Activated T-helper 1 cell treated with anti-CD3 and anti-CD28 coated beads, Interleukin-2, amount 50 U/mL, for 16 hours (primary cell): ENCODE measurements at places on chromosomes 6 and 20.
A peak's percentile ranks its signal among the peaks of the same experiment; 100 is the strongest.

DNA sequence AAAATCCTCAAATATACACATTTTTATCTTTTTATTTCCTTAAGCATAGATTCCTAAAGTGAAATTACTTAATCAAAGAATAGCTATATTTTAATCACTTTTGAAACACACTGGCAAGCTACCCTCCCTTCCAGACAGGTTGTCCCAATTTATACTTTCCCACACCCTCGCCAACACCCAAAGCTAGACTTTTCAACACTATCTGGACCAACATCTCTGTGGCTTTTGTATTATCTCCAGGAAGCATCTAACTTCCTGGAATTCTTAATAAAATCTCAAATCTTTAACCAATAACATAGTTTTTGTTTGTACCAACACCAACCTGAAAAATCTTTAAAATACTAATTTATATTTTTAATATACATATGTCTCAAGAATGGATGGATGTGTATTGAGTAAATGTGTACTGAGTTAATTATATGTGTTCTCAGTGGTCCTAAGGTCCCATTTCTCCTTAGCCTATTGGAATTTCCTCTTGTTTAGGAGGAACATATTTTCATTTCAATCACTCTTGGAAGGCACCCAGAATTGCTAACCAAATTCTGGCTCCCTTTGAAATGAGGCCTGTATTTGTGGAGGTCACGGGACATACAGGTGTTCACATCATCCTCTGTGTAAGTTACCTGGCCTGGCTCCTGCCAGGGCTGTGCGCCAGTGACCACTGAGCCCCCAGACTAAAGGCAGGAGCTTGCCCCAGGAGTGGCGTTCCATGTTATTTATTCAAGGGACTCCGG is 17.4 kb upstream of the GFOD1 start:
- no peak for DNase-seq

GRCh38 chr6:63640062-63640461 is 4.5 kb downstream of the PHF3 start:
- DNase-seq = no peak

DNA sequence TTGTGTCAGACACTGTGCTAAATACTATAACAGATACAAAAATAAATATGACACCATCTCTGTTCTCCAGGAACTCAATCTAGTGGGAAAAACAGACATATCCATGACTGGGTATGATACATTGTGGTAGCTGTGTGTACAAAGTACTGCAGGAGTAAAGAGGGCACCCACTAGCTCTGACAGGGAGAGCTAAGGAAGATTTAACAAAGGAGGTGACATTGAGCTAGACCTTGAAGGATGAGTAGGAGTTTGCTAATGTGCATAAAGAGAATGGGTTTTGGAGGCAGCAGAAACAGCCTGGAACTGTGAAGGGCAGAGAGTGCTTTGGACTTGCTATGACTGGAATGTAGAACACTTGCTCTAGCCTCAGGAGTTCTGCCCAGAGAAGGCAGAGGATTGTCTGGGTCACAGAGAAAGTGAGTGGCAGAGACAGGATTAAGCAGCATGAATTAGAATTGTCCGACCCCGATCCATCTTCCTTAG is 14.4 kb downstream of the MMP24 start:
- no peak for DNase-seq

DNA sequence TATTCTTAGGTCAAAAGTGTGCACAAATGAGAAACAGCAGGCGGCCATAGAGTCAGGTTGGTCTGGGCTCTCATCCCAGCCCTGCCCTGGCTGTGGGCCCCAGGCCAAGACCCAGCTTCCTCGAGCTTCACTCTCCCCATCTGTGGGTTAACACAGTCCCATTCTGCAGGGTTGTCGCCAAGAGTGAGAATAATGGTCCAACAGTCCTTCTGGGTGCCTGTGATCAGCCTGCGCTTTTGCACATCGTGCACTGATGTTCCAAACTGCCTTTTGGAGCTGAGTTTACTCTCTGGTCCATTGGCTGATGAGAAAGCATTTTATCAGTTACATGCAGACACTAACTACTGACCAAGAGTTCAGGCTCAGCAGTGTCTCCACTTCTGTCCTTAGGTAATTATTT is 82.6 kb downstream of the INSM1 start:
- DNase-seq = no peak

DNA sequence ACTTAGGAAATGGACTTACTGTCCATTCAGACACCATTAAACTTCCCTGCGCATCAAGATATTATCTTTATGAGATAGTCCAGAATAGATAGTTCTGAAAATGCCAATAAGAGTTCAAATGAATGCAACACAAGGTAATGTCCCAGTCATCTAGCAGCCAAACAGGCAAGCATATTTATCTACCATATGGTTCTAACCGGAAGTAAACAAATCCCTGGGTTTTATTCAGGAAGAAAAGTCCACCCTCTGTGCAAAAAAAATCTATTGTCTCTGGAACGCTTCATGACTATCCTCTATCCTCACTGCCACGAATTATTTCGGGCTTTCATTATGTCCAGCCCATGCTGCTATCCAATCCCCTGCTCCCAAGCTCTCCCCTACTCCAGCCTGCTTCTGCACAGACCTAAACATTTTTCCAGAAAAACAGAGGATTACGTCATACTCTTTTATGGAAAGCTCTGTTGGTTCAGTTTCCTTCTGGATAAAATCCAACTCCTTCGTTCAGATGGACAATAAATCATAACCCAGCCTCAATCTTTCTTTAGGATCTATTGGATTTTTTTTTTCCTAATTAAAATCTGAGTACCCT is 11.4 kb downstream of the PPIL6 start:
- no peak for DNase-seq

GRCh38 chr6:158474961-158475343 is 84.9 kb upstream of the TMEM181 start:
- no peak for DNase-seq

DNA sequence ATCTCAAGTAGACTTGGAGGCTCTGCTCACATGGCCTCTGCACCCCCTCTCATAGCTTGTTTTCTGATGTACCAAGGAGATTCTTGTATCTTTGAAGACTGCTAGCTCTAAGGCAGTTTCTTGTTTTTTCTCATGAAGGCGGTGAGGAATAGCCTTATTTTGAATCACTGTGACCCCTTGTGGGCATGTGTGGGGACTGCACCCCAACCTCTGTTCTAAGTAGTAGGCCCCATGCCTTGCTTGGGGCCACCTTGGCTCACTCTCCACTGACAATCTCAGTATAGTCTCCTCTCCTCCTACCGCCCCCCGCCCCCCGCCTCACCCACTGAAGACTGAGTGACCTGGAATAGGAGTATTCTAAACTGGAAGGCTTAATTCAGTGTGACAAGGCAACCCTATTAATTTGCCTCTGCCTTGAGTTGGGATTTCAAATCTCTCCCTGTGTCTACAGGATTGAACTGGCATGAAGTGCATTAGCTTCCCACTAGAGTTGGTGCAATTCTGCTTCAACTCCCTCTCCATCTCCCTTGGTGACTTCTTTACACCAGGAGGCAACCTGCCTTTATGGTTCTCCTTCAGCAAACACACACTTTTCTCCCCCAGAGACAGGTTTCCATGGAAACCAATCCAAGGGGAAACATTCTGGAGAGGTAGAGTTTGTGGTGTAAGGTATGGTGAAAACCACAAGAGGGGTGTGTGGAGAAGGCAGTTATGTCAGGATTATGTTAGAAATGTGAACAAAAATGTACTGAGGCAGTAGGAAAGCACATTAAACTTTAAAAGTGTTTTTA is 75.4 kb upstream of the ECI2 start:
- no peak for DNase-seq

DNA sequence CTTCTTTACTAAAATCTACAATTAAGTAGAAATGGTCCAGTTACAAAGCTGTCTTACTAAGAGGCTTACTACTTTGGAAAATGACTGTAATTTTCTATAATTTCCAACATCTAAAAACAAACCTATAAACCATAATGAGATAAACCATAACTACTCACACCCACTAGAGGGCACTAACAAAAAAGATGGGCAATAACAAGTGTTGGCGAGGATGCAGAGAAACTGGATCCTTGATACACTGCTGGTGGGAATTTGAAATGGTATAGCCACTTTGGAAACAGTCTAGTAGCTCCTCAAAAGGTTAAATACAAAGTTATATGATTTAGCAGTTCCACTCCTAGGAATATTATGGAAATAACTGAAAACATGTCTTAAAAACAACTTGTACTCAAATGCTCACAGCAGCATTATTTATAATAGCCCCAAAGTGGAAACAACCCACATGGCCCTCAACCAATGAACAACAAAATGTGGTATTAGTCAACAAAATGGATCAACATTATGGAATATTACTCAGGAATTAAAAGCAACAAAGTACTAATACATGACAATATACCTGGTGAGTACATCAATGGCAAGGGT is 50.6 kb downstream of the GJA10 start:
- no peak for DNase-seq

GRCh38 chr20:49691818-49692568 is 21.7 kb downstream of the B4GALT5 start:
- no peak for DNase-seq

- no peak for DNase-seq
These were observed 195.5 kb downstream of the JARID2 start for GRCh38 chr6:15441215-15441868.

GRCh38 chr6:686497-686896 is 6.4 kb downstream of the EXOC2 start:
- no peak for DNase-seq

GRCh38 chr20:34570859-34571306 is 12.4 kb downstream of the MAP1LC3A start:
- DNase-seq = no peak

DNA sequence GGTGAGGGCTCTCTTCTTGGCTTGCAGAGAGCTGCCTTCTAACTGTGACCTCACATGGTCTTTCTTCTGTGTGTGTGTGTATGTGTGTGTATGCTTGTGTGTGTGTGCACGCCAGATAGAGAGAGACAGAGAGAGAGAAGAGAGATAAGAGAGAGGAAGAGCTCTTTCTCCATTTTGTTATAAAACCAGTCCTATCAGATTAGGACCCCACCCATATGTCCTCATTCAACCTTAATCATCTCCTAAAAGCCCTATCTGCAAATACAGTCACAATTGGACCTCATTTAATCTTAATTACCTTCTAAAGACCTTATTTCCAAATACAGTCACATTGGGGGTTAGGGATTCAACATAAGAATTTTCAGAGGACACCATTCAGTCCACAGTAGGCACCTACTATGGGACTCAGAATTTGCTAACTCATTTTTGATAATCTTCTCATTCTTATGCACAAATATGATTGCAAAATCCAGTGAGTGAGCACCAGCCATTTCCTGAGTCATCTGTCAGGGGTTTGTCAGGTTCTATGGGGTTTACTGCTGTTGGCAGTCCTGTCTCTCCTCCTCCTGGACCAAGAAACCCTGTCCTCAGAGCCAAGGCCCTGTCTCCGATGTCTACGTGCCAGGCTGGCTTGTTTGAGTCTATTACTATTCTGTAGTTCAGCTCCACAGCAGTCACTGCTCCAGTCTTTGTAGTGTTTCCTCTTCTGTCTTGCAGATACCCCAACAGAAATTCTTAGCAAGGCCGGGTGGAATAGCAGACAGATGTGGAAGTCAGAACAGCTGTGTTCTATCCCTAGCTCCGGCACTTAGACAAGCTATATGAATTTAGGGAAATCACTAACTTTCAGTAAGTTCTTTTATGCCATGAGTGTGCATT is 59.0 kb upstream of the FAM184A start:
- DNase-seq = no peak

DNA sequence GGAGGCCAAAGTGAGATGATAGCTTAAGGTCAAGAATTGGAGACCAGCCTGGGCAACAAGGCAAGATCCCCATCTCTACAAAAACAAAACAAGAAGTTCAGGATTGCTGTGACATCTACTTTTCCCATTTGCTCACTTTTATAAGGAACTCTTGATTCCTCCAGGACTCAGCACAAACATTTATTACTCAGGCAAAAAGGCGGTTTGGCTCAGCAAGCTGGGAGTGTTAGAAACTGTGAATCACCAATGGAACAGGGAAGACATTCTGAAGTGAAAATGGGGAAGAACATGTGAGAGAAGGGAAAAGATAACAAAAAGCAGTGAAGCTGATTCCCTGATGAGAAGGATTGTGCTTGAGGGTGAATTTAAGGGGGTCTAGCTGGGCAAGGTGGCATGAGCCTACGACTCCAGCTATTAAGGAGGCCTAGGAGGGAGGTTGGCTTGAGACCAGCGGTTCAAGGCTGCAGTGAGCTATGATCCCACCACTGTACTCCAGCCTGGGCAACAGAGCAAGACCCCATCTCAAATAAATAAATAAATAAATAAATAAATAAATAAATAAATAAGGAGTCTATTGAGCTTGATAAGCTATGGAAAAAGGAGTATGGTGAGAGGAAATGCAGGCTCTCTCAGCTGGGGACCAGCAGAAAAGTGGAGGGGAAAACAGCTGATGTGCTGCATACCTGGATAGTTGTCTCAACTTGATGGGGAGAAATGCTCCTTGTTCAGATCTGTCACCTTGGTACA is 65.4 kb upstream of the HDDC2 start:
- no peak for DNase-seq

DNA sequence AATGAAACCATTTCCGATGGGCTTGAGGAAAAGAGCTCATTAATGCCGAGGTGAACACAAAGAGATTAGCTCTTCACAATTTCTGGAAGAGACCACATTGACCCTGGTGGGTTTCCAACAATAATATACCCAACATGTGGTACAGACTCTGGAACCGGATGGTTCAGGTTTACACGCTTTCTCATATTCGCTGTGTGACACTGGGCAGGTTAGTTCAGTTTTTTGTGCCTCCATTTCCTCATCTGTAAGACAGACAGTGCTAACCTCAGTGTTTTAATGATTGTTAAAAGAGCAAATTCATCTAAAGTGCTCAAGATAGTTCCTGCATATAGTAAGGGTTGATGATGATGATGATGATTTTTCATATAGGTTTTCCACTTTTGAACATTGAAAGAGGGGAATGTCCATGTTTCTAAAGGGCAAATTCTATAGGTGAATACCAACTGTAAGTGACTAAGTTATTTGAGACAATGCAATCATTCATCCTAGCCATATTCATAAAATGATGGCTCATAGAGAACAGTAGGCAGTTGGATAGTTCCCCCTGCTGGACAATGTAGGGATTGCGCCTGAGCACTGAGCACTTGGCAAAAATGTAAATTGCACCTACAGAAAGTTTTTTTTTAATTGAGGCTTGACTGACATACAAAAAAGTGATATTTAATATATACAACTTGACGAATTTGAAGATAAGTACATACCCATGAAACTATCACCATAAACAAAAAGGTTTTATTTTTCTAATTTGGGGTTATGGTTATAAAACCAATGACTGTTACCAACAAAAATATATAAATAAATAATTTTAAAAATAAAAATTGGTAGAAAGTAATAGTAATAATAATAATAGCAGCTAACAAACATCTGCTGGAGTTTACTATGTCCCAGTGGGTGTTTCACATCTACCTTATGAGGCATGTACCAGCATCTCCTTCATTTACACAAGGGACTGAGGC is 2.1 kb upstream of the PERP start:
- peak; percentile 64 for DNase-seq

- DNase-seq = no peak
These were observed 16.9 kb downstream of the KIF16B start for GRCh38 chr20:16556301-16556700.
